Parietal lobe (tissue), 2 donors: ENCODE measurements at places on chromosomes 13 and 19. TPM values are rescaled to one million over a fixed set of nuclear protein-coding genes. Genes with fewer than 3 reads are reported as not detected.

MIER2 gene
- total RNA-seq: 11.0 TPM

SLC25A41 gene
- 0.63 TPM for total RNA-seq

NANOS3 gene
- total RNA-seq: 3.8 TPM

CATSPERD gene
- not detected for total RNA-seq

KLK11 gene
- total RNA-seq: not detected

DCT gene
- 0.63 TPM for total RNA-seq

LHB gene
- not detected for total RNA-seq

C19orf18 gene
- total RNA-seq: not detected

LRRC63 gene
- total RNA-seq: 4.4 TPM

MTIF3 gene
- total RNA-seq: 49.8 TPM

LSM4 gene
- 53.5 TPM for total RNA-seq

PSG2 gene
- total RNA-seq: not detected
